ENCODE measurements at places on chromosomes 3 and 15.

DNA sequence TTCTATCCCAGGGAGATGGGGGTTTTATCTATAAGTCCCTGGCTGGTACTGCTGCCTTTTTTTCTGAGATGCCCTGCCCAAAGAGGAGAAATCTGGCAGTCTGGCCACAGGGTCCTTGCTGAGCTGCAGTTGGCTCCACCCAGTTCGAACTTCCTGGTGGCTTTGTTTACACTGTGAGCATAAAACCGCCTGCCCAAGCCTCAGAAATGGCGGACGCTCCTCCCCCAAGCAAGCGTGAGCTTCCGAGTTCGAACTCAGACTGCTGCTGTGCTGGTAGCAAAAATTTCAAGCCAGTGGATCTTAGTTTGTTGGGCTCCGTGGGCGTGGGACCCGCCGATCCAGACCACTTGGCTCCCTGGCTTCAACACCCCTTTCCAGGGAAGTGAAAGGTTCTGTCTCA is 126.8 kb upstream of the SUCLG2 start:
- no peak for DNase-seq

- DNase-seq = no peak
These were observed 528.4 kb upstream of the PROK2 start for GRCh38 chr3:72313308-72313707.

GRCh38 chr3:106176734-106177133 is 307.9 kb upstream of the CBLB start:
- no peak for DNase-seq

DNA sequence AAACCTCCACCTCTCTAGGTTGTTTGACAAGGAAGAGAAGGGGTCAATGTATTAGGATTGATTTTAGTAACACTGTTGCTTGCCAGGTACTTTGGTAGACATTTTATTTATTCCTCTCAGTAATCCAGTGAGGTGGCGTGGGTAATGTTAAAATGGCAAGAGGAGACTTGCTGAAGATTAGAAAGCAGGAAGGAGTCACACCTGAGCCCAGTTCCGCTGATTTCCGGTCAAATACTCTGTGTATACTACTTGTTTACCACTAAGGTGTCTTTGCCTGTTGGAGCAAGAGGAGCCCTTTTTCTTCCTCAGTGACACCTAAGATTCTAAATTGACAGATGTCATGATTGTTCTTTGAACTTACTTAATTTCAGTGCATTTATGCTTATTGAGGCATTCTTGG is 1.7 kb downstream of the OXNAD1 start:
- DNase-seq = no peak

GRCh38 chr3:57840473-57840872 is 84.4 kb downstream of the SLMAP start:
- no peak for DNase-seq

- DNase-seq = no peak
These were observed 951.3 kb downstream of the ZPLD1 start for GRCh38 chr3:103385961-103386656.

DNA sequence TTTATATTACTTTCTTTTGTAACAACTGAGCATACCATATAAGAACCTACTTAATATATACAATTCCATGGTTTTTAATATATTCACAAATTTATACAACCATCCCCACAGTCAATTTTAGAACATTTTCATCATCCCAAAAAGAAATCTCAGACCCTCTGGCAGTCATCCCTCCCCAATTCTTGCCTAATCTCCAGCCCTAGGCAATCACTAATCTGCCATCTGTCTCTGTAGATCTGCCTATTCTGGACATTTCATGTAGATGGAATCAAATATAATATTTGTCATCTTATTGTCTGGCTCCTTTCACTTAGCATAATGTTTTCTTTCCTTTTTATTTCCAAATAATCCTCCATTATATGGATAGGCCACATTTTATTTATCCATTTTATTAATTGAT is 92.5 kb downstream of the LARS2 start:
- no peak for DNase-seq

DNA sequence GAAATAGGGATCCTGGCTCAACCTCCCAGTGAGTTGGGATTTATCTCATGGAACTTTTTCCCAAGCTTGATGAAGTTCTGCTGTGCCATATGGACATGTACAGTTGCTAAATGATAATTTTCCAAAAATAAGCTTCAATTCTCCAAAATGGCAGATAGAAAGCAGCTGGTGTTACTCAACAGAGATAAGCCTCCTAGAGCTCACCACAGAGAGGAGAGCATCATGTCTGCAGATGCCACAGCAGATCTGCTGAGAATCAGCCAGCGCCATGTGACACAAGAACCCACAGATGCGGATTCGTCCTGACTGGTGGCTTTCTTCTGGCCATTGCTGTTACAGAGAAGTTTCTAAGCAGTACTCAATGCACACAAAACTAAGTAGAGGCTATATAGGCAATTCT is 50.6 kb downstream of the AGTR1 start:
- DNase-seq = no peak

- DNase-seq = peak; percentile 38
These were observed 709.6 kb upstream of the CFAP20DC start for GRCh38 chr3:59759298-59760031.

- DNase-seq = no peak
These were observed 183.7 kb downstream of the DPH6 start for GRCh38 chr15:35362195-35362829.

GRCh38 chr3:16377196-16377595 is 112.2 kb downstream of the OXNAD1 start:
- no peak for DNase-seq

DNA sequence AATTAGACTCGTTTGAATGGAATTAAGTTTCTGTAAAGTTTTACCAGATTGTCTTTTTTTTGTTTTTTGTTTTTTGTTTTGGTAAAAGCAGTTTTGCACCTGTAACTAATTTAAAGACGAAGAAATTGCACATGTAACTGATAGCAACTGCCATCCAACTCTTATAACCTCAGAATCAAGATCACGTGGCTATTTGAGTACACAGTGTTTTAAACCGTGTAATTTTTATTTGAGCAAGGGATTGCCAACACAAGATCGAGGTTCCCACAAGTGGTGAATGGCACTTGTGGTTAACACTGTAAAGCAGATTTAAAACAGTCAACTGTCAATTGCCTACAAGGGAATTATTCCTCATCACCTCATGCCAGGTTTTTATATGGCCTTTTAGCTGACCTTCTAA is 67.3 kb downstream of the PPARG start:
- no peak for DNase-seq

GRCh38 chr15:52734329-52734728 is 55.1 kb upstream of the ATOSA start:
- no peak for DNase-seq

DNA sequence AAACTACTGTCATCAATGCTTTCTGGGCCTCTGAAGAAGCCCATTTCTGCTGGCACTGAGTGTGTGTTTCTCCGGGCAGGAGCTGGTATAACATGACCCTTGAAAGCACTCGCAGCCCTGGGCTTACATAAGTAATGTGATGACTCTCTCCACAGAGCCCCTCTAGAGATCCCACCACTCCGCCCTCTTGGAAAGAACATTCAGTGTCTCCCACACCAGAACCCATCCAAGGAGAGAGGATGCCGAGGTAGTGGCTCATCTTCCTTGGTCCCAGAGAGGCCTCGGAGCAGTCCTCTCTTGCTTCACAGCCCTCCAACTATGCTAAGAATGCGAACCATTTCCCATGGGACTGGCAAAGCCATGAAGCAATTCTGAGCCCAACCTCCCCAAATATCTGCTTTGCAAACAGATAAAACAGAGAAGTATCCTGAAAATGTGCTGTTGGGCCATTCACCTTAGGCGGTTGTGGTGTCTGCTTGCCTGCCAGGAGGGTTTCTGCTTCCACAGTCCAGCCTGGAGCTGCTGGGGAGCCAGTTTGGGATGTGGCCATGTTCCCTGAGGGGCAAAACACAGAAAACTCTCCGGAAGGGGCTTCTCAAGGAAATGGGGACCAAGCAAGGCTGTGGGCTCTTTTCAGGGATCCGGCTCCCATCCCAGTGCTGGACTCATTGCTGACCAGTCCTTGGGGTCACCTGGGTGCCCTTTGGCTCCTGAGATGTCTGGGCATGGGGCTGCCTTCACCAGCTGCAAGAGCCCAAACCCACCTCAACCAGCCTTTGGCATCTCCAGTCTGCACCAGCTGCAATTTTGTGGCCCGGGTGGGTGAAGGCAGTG is 47.3 kb downstream of the AMOTL2 start:
- DNase-seq = no peak

GRCh38 chr3:114290911-114291901 is 2.6 kb upstream of the TIGIT start:
- no peak for DNase-seq

- DNase-seq = no peak
These were observed 39.3 kb downstream of the LRRK1 start for GRCh38 chr15:100958326-100959065.

- no peak for DNase-seq
These were observed 765 bp upstream of the MAPKAPK3 start for GRCh38 chr3:50616003-50616769.

GRCh38 chr3:50630877-50631276 is 13.9 kb downstream of the MAPKAPK3 start:
- DNase-seq = no peak

DNA sequence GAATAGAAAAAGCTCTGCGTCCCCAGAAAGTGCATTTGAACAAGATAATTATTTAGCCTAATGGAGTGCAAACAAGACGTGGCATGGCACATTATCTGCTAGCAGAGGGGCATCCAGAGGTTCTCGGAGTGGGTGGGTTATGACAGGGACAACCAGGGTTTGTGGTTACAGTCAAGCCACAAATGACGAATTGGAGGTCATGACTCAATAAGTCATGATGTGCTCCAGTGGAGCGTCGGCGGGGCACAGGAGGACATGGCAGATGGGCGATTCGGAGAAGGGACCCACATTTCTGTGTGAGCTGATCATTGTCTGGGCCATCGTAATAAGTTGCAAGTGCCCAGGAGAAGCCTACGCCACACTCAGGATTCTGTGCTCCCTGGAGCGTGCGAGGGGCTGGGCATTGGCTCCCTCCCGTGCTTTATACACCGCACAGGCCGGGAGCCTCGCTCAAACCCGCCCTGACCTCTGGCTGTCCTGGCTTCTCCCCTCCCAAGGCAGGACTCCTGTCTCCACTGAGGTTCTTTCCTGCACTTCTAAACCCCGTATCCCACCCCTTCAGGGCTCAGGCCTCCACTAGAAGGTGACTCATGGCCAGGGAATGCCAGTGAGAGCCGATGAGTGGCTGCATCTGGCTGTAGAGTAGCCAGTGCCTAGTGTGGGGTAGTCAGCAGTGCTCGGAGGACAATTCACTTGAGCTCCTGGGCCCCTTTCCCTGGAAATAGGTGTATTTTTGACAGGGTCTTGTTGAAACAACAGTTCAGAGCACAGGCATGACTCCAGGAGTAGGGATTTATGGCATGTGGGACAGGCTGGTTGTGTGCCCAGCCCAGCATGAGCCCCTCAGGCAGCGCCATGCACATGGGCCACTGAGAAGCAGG is 67.4 kb downstream of the GRIP2 start:
- no peak for DNase-seq

- DNase-seq = no peak
These were observed 67.6 kb downstream of the MITF start for GRCh38 chr3:69806735-69807438.

Data from C1 segment of cervical spinal cord (tissue), 14 donors.